ENCODE measurements at places on chromosomes 3 and 15. TPM values are rescaled to one million over a fixed set of nuclear protein-coding genes. Genes with fewer than 3 reads are reported as not detected.

DNA sequence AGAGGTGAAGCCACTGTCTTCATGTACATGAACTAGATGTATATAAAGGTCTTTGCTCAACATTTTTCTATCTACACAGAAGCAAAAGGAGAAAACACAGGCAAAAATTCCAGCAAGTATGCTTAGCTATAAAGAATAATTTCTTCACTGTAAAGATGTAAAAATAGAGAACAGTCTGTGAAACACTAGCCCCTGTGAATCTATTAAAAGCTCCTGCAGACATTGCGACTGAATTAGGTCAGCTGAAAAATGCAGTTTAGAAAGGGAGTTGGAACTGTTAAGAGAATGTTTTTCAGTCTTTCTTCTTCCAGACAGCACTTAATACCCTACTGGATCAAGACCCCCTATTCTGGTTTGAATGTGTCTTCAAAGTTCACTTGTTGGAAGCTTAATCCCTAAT lies 291.5 kb downstream of the KBTBD8 start:
- H3K36me3 ChIP-seq: no peaks in the 10 kb centered on the region
- DNase-seq: no peak
- H3K4me1 ChIP-seq: no peaks in the 10 kb centered on the region
- no peak overlapping the region for H3K4me3 ChIP-seq

DNA sequence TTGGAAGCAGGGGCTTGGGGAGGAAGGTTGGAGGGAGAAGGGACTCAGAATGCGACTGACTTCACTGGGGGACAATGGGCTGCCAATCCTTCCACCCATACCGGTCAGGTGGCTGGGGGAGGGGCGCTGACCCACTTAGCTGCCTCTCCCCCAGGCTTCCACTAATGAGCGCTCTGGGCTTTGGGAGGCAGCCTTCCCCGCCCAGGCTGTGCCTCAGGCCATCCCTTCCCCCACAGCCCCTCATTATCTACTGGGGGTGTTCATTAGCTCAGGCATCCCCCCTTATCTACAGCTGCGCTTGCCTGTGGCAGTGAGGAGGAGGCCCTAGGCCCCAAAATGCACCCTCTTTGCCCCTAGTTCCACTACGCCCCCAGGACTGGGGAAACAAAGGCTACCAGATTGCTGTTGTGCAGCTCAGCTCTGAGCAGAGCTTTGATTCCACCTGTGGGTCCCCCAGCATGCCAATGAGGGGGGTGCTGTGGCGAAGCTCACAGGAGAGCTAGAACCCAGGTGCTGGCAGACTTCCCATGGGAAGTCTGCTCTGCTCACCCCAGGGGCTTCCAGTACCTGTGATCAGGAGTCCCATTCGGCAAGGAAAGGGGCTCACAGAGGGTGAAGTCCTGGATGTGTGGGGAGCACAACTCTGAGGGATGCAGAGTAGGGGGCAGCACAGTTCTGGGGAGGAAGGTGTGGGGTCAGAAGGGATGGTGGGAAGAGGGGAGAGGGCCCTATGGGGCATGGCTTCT lies 29.4 kb upstream of the SEMA3F start:
- no peak for DNase-seq
- H3K27ac ChIP-seq: peak overlapping the region; percentile 90

GRCh38 chr3:48143992-48144391 lies 44.2 kb downstream of the CDC25A start:
- H3K27me3 ChIP-seq: no peaks in the 10 kb centered on the region
- no peak overlapping the region for H3K27ac ChIP-seq
- DNase-seq: no peak
- no peak overlapping the region for H3K4me3 ChIP-seq
- H3K4me1 ChIP-seq: no peaks in the 10 kb centered on the region
- no peaks in the 10 kb centered on the region for H3K36me3 ChIP-seq

Gene CHRFAM7A
- total RNA-seq: 1.5 TPM

Gene UBR1
- 33.4 TPM for total RNA-seq

Gene CCDC80
- total RNA-seq: 134 TPM

Gene LRRC49
- 21.2 TPM for total RNA-seq
